ENCODE measurements at places on chromosomes 6 and 20.

GRCh38 chr20:40978761-40979160 lies 49.9 kb upstream of the TOP1 start:
- DNase-seq, result no peak

DNA sequence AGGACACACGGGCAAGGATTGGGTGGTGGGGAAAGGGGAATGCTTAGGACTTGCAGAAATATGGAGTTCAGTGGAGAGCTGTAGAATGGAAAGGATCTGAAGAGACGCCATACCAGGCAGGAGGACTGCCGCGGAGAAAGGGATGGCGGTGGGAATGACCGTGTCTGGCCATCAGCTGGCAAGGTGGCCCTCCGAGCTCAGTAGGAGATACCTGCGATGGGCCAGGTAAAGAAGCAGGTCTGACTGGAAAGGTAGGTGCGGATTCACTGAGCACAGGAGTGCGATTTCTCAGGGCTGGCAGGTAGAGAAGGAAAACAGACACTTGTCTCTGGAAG lies 26.0 kb downstream of the PCK1 start:
- DNase-seq, result no peak

- DNase-seq, result no peak
These were observed 1.0 kb downstream of the TGM2 start for GRCh38 chr20:38164069-38164468.

DNA sequence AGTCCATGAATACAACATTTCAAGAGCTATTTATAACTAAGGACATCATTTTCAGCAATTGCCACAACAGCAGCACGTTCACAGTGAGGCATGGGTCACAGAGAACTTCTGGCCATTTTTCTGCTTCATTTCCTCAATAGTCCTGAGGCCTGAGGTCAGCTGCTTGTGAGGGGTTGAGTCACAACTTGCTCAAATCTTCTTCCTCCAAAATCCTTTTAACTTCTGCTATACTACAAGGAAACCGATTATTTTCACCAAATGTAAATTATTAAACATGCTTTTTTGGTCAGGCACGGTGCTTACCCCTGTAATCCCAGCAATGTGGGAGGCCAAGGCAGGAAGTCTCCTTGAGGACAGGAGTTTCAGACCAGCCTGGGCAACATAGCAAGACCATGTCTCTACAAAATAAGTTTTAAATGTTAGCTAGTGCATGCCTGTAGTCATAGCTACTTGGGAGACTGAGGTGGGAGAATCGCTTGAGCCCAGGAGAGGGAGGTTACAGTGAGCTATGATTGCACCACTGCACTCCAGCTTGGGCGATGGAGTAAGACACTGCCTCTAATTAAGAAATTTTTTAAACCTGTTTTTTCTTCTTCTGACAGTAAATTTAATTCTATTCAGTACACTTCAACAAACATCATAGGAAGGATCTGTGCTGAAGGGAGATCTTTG lies 11.1 kb upstream of the SLC16A10 start:
- no peak for DNase-seq

DNA sequence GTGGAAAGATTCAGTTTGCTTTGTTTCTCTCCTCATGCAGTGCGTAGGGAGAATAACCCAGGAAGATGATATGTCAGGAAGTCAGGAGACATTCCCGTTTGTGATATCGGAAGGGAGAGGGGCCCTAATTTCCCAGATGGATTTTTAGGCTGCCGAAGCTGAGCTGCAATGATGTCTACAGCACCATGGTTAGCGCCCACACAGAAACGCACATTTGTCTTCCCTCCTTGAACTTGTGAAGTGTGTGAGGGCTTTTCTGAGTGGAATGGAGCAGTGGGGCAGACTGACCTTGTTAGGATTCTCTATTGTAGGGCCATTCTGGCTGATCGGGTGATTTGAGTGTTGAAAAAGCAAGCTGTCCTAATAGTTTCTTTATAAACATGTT lies 191.3 kb upstream of the ARG1 start:
- no peak for DNase-seq

DNA sequence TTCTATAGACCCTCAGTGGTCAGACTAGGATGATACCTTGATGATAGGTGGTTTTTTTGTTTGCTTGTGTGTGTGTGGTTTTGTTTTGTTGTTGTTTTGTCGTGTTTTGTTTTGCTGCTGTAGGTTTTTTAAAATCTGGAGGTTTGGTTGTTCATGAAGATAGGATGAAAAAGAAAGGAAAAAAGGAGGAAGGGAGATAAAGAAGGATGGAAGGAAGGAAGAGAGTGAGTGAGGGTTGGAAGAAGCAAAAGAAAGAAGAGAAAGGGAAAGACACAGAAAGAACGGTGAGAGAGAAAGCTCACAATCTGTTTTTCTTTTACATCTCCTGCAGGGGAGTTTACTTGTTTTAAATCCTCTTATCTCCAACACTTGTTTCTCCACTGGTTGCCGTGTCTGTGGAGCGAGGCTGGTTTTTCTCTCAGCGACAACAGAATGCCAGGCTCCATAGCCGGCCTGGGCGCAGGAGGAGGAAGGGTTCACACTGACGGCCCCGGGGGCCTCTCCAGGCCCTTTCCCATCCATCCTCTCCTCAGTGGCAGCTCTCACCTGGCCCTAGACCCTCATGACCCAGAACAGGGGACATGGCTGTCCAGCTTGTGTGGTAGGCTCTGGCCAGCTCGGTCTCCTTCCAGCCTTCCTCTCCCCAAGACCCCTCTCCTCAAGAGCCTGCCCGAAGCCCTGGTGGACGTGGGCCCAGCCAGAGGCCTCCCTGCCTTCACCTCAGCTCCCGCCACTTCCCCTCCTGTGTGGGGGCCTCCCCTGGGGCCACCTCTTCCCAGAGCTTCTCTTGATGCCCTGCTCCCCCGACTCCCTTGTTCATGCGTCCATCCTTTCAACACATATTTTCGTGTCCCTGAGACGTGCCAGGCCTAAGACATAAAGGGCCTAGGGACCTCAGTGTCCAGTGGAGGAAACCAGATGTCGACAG lies 168.4 kb downstream of the VEGFA start:
- no peak for DNase-seq

GRCh38 chr20:53708129-53708968 lies 114.7 kb upstream of the ZNF217 start:
- DNase-seq, result peak; percentile 83

GRCh38 chr6:52517502-52518278 lies 59.2 kb downstream of the TRAM2 start:
- DNase-seq, result peak; percentile 96

DNA sequence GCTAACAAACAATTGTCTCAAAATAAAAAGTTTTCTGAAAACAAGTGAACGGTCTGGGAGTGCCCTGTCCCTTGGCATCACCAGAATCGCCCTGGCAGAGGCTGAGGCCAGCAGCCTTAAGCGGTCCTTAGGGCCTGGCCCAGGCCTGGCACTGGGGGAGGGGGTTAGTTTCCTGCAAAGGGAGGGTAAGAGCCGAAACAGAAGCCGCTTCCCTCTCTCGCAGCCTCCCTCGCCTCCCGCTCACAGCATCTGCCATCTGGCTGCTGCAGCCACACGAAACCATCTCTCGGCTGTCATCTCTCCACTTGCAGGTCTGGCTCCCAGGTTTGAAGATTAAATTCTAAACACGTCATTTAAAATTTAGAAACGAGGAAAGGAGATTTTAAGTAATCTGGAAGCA lies 31.5 kb downstream of the PMEPA1 start:
- no peak for DNase-seq

DNA sequence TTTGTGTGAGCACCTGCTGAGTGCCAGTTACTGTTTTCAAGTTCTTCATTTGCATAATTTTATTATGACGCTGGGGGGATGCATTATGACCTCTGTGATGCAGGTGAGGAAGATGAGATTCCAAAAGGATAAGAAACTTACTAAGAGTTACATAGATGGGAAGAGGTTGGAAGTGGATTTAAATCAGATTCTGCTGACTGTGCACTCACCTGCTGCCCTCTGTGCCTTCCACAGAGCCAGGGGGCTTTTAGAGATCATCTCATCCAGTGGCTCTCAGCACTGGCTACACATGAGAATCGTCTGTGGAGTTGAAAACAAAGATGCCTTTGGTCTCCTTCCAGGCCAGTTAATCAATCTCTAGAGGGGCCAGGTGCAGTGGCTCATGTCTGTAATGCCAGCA lies 47.9 kb downstream of the TIAM2 start:
- DNase-seq, result no peak

DNA sequence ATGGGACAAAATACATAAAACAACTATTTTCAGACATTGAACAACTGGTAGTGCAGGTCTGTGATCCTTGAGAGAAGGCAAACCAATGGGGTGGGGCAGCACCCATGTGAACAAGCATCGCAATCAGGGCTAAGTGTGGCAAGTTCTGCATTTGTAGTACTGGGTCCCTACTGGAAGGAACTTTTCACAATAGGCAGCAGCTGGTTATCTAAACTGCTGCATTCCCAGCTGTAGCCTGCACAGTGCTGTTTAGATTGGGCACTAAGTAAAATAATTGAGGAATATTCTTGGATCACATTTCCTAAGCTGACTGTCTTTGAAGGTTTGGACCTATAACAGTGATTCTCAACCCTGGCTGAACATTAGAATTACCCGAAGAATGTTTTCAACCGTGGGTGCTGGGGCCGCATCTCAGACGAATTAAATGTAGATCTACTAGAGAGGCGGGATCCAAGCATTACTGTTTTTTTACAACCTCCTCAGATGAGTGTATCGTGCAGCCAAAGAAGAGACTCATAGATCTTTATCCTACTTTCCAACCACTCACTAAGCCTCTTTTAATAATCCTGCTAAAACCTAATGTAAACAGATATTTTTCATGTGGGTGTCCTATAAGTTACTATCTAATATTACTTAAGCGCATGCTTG lies 12.4 kb upstream of the MAP3K4 start:
- no peak for DNase-seq

DNA sequence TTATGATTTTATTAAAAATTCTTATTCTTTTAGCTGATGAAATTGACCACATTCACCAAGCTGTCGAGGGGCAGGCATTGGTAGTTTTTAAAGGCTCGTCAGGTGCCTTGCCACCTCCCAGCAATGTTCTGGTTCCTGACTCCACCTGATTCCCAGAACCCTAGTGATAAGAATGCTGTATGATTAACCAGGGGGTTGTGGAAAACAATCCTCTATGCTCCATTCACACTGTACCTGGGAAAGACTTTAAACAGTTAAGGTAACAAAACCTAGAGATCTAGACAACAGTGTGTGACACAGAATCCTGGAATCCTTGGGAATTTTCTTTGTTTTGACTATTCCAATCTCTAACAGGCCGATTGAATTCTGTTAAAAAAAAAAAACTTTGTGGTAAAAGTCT lies 165.7 kb upstream of the OLIG3 start:
- DNase-seq, result no peak

GRCh38 chr20:21529863-21530262 lies 16.0 kb upstream of the NKX2-2 start:
- no peak for DNase-seq

- DNase-seq, result no peak
These were observed 262.8 kb downstream of the FARS2 start for GRCh38 chr6:5524110-5524509.

GRCh38 chr6:139148557-139149235 lies 13.8 kb downstream of the HECA start:
- no peak for DNase-seq

GRCh38 chr20:32970973-32971300 lies 33.3 kb downstream of the SUN5 start:
- no peak for DNase-seq

Data from HTR-8/SVneo (cell line).